Head of caudate nucleus (tissue), 42 donors: ENCODE measurements at places on chromosomes 16 and 17.

GRCh38 chr17:70813355-70813930, 644.1 kb downstream of the KCNJ2 start:
- DNase-seq, result no peak

DNA sequence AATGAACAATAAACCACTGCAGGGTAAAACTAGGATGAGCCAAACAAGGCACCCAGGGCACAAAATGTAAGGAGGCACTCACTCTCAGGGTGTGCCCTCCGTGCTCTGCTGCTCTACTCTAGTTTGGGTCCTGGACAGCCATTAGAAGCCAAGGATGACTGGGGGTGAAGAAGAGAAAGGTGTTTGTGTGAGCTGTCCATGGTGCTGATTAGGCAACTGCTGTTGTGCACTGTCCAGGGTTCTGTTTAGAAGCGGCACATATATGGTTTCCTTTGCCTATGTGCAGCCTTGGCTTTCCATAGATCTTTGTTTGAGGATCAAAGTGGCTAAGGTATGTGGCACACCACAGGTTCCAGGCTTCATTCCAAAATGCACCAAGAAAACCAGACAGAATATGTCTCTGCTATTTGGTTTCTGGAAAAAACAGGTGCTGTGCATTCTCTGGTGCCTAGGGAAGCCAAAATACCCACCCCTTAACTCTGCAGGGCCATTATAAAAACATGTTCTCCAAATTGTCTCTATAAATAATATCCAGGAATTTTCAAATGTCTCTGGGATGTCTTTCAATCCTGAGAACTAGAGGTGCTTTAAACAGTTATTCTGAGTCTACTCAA, 123.5 kb downstream of the CBLN1 start:
- DNase-seq, result no peak

- no peak for DNase-seq
These were observed 9.1 kb upstream of the CRISPLD2 start for GRCh38 chr16:84810518-84811273.

DNA sequence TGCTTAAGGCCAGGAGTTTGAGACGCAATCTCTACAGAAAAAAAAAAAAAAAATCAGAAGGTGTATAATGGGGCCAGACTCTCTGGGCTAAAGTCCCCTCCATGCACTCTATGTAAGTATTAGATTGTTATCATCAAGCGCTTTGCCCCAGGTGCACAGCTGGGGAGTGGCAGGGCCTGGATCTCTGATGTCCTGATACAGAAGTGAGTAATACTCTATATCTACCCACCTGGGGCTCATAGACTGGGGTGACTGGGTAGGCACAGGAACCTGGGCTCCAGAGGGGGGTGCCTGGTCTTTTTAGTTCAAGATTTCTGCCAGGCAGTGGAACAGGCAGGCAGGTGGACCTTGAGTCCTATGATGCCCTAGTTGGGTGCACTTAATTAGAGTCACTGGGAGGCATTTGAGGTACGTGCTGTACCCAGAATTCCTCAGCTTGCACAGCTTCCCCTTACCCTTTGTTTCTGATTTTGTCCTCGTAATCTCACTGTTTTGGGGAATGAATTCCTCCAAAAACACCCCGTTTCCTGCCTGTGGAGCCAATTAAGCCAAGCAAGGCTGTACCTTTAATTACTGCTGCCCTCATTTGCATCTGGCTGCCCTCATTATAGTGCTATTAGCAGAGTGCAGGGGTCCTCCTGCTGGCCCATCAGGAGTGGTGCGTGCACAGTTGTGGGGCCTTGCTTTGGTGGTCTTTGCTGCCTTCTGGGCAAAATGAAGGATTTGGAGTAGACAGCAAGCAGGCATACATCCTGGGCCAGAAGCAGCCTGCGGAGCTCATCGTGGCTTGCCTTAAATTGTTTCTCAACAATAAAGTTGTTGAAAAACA, 239.0 kb downstream of the SNX29 start:
- DNase-seq, result no peak

DNA sequence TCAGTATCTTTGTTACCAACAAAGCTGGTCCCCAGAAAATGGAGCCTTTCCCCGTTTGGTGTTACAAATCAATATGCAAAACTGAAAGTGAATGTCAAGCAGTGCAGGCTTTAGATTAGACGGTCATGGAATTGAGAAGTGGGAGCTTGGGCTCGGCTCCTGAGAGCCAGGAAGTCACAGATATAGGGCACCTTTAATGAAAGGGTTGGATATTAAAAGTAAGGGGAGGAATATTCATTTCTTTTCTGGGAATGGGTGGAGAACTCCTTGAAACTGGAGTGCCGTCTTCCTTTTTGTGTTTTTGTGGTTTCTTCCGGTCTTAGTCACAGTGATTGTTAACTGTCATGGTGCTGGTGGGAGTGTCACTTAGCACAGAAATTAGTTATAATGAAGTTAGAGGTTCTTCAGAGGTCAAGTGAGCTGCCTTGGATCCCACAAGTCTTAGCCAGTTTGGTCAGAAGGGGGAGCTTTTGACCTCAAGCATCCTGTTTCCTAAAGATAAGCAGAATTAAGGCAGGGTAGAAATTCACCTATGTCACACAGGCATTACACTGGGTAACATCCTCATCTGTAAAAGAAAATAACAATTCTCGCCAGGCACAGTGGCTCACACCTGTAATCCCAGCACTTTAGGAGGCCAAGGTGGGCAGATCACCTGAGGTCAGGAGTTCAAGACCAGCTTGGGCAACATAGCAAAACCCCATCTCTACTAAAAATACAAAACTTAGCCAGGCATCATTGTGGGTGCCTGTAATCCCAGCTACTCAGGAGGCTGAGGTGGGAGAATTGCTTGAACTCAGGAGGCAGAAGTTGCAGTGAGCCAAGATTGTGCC, 9.6 kb upstream of the EIF1 start:
- no peak for DNase-seq

DNA sequence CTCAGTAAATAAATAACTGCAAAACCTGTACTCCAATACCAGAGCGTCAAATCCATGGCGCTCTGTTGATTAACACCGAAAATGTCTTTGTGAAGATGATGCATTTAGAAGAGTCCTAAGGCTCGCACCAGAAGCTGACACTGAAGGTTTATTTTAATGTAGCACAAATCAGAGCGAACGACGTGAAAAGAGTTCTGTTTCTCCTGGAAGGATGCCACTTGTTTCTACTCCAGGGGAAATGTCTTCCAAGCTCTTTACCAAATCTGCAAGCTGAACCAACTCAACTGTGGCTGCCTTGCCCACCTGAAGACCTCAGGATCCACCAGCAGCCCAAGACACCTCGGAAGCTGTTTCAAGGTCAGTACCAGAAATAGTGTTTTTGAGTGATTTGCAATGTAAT, 194.4 kb upstream of the MAF start:
- DNase-seq, result no peak

GRCh38 chr17:67751101-67752074, 33.7 kb downstream of the NOL11 start:
- no peak for DNase-seq
